Omental fat pad (tissue), 4 donors: ENCODE measurements at places on chromosomes 7 and 10. TPM values are rescaled to one million over a fixed set of nuclear protein-coding genes. Genes with fewer than 3 reads are reported as not detected.

DNA sequence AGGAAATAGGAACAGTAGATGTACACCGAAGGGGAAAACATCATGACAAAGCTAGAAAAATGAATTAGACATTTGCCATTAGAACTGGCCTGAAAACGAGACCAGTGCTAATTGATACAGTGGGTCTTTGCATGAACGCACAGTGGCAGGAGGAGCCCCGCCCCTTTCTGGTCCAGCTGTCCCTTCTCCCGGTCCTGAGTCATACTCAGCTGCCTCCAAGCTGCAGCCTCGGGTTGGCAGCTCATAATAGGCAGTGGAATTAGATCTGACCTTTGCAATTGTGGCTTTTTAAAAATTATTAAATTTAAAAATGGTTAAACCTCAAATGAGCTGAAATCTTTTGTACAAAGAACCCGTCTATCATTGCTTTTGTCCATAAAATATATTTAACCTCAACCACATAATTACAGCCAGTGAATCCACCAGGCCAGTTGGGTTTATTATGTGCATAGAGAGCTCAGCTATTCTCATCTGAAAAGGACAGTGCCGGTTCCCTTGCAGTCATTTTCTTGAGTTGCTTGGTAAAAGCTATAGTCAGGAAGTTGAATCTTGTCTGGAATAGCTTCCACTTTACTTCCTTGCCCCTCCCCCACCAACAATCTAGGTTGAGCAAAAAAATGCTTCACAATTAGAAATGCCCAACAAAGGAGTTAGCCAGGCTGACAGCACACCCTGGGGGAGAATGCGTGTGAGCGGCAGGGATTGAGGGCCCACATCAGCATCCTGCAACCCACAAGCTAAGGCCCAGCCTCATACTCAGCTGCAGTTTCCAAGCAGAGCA, 147.1 kb downstream of the BUB3 start:
- DNase-seq: no peak

GRCh38 chr7:99843808-99844207, 16.0 kb downstream of the CYP3A43 start:
- no peak for DNase-seq

- DNase-seq: no peak
These were observed 120.0 kb upstream of the TCERG1L start for GRCh38 chr10:131431533-131431932.

DNA sequence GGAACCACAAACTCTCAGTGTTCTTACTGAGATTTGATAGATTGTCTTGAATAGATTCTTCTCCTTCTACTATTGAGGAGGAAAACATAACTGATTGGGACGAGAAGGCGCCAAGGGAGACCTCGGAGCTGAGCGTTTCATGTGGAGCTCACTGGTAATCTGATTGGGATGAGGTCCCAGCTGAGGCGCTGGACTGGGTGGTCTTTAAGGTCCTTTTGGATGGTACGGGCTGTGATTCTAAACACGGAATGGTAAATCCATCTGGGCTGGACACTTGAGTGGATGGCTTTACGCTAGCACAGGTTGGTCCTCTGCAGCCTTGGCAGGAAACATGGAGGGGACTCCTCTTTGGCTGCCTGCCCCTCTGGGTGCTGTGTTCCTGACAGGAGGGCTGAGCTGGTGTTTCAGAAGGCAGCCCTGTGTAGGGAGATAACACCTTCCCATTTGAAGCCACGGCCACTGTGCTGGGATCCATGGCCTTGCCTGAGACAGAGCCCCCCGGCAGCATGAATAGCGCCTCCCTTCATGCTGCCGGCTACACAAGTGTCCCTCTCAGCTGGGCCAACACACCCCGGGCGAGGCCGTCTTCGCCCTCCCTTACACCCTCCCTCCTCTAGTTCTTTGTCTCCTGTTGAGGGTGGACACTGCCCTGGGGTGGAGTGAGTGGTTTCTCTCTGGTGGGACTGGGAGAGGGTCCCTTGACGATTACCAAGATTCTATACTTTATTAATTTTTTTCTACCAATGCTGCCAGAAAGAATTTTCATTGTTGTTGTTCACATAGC, 203.2 kb upstream of the SHH start:
- no peak for DNase-seq

Gene CSTF2T
- 33.7 TPM for total RNA-seq

Gene RBP4
- total RNA-seq: 224 TPM
